ENCODE measurements at places on chromosomes 16 and 17. TPM values are rescaled to one million over a fixed set of nuclear protein-coding genes. Genes with fewer than 3 reads are reported as not detected.
A peak's percentile ranks its signal among the peaks of the same experiment; 100 is the strongest.

ZNF597 gene
- 3.1 TPM for total RNA-seq

ACSM2A gene
- total RNA-seq = not detected

KRTAP4-1 gene
- total RNA-seq = not detected

DNA sequence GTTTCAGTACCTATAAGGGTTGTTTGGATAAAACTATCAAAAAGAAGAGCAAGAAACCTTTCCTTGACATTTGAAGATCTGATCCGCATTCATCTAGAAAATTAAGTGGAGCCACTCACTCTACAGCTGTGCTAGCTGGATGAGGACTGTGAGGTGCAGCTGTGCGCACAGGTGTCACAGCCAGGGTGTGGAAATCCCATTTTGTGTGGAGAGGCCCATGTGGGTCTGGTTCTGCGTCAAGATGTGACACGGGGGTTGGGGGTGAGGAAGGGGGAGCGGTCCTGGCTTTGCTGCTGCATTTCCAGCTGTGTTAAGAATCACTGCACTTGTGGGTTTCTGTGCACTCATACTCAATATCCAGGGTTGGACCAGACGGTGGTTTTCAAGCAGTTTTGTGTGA, 70.7 kb downstream of the CLEC16A start:
- DNase-seq = no peak

GRCh38 chr17:74002241-74002640, 201.2 kb upstream of the RPL38 start:
- DNase-seq = no peak

GRCh38 chr16:19657831-19658230, 60.2 kb downstream of the KNOP1 start:
- no peak for DNase-seq

DNA sequence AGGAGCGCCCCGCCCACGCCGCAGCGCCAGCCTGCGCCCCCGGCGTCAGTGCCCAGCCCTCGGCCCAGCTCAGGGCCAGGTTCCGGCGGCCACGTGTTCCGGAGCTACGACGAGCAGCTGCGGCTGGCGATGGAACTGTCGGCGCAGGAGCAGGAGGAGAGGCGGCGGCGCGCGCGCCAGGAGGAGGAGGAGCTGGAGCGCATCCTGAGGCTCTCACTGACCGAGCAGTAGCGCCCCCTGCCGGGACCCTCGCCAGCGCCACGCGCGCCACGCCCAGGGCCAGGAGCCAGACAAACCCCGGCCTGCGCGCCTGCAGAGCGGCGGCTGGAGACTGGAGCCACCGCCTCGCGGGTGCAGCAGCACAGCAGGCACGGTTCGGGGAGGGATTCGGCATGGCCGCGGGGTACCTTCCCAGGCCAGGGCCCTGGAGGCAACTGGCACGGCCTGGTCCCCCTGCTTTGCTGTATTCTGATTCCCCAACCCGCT, 9.3 kb downstream of the CORO6 start:
- DNase-seq = peak; percentile 59

DNA sequence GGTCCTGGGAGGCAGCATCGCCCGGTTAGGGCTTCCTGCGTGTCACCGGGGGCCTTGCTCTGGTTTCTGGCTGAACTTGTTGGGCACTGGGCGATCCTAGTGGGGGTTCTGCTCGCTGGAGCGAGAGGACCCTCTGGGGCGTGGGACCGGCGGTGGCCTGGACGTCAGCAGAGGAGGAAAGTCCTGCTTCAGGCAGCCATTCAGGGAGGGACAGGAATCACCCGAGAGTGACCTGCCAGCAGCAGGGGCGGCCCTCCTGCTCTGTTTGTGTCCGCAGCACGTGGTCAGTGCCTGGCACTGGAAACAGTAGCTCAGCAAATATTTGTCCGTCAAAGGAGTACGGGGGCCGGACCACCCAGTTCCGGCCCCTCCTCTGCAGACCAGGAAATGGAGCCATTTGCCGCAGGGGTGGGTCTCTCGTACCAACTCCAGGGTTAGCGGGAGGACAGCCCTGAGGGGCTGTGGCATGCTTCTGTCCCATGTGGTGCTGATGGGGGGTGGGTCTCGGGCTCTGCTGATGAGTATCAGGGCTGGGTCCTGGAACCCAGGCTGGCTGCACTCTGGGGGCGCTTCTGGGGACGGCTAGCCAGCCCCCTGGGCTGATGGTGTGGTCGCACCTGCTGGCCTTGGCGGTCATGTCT, 48.3 kb downstream of the BAIAP2 start:
- no peak for DNase-seq

- no peak for DNase-seq
These were observed 1.5 kb downstream of the ESRP2 start for GRCh38 chr16:68234188-68235107.

- DNase-seq = peak; percentile 94
These were observed 133.1 kb downstream of the ABCA8 start for GRCh38 chr17:68821860-68822696.

GRCh38 chr17:68570526-68570925, 30.6 kb downstream of the FAM20A start:
- DNase-seq = no peak

DNA sequence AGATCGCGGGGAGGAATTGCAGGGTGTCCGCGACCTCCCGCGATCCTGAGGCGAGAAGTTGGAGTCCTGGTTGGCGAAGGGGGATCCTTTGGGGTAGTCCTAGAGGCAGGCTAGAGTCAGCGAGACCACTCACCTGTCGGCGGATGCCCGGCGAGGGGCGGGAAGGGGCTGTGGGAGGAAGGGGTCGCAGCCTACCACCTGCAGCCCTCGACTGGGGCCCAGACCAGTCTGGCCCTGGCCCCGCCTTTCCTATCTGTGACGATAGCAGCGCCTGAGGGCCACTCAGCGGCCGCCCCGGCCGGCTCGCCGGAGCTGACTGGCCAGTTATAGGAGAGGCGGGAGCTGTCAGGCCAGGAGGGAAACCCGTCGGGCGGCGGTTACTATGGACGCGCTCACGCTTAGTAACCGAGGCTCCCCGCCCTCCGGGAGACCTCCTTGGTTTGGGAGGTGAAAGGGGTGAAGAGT, at the start of gene TEKT3:
TEKT3 (minus strand) TSS at position 213 of the 465 bp plus-strand sequence. CDS start 10,012 bp downstream, outside the sequence.
- peak; percentile 55 for DNase-seq

Data from IMR-90 (cell line).